Tibial nerve (tissue), 4 donors: ENCODE measurements at places on chromosomes 7 and 10. TPM values are rescaled to one million over a fixed set of nuclear protein-coding genes. Genes with fewer than 3 reads are reported as not detected.

The HUS1 gene
- 29.4 TPM for total RNA-seq

The SRRM3 gene
- 3.1 TPM for total RNA-seq

The HK1 gene
- total RNA-seq: 27.3 TPM

The NEURL1 gene
- 0.60 TPM for total RNA-seq

The NEUROG3 gene
- total RNA-seq: not detected
